ENCODE measurements at places on chromosomes 16 and 17.

DNA sequence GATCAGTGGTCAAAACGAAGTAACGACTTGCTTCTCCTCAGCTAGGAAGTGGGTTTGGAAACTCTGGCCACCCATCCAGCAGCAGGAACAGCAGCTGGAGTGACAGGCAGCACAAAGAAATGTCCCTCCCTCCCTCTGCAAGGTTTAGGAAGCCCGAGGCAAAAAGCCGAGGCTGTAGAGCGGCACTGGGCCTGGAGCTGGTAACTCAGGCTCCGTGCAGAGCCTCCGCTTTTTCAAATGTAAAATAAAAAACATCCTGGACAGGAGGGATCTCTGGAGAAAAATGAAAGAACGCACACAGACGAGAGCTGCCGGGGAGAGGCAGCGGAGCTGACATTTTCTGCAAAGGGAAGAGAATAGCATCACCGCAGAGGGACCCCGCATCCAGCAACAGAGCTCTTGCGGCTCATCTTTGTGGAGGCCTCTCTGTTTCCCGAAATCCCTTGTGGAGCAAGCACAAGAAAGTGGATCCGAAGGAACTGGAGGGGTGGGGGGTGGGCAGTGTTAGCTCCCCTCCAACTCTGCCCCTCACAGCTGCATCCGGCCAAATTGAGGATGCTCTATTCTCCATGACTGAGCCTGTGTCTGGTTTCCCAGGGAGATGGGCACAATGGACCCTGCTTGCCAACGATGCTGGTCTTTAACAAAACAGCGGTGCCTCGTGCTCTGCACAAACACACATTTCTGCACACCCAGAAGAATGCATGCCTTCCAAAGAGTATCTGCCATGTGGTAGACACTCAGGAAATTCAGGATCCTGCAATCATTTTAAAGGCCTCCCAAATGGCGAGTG lies 335.5 kb upstream of the ZFHX3 start:
- DNase-seq, result no peak

- no peak for DNase-seq
Observed at GRCh38 chr17:73331060-73331459, 19.3 kb upstream of the CDC42EP4 start.

DNA sequence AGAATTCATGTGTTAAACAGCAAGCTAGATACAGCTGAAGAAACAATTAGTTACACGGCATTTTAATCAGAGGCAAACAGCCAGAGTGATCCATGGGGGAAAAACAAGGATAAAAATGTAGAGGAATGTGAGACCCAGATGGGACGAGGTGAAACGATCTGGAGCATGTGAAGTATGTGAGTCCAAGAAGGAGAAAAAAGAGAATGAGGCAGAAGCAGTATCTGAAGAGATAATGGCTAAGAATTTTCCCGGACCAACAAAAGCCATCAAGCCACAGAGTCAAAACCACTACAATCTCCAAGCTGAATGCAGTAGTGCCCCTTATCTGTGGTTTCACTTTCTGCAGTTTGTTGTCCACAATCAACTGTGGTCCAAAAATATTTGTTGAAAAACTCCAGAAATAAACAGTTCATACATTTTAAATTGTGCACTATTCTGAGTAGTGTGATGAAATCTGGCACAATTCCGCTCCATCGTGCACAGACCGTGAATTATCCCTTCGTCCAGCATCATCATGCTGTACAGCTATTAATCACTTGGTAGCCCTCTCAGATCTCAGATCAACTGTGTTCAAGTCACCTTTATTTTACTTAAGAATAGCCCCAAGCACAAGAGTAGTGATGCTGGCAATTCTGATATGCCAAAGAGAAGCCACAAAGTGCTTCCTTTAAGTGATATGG lies 18.8 kb downstream of the MYH10 start:
- no peak for DNase-seq

DNA sequence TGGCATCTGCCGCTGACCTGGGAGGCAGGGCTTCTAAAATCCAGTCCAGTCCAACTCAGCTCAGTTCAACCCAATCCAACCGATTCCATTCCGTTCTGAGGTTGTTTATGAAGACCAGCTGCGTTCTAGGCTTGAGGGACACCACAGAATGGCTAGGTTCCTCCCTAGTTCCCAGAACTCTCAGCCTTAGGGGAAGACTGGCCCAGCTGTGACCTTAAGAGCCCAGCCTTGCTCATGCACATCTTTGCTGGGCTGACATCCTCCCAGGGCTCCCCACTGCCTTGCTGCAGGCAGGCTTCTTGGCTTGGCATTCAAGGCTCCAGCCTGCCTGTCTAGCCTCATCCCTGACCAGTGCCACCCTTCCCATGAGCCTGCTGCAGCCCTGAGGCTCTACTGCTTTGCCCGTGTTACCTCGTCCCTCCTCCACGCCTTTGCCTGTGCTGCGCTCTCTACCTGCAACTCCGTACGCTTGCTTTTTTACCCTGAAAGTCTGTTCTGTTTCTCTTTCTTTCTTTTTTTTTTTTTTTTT lies 7.9 kb downstream of the SLC12A3 start:
- no peak for DNase-seq

DNA sequence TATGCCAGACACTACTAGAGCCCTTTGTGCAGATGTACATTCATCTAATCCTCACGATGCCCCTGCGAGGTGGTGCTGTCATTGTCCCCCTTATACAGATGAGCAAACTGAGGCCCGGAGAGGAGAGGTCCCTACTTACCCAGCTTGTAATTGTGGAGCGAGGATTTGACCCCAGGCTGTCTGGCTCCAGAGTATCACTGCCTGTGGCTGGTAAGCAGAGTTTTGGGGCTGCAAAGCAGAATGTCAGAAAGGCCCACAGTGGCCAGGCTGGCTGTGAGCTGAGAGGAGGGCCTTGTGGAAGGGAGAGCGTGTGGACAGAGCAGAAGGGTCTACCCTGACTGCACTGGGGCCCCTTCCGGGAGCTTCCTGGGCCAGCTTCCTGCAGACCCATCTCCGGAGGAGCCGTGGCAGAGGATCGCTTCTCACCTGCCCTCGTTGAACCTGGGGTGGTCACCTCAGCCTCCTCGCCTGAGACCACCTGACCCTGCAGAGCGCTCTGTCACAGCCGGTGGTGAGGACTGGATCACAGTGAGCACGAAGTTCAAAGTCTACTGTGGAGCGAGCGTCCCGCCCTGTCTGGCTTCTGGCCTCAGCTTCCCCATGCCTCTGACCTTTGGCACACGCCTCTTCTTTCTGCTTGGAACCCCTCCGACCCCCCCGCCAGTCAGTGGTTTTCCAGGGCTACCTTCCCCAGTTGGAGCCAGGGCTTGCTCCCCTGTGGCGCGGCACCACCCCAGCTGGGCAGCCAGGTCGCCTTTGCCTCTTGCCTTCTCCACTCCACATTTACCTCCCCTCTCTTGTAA lies 12.1 kb downstream of the CMIP start:
- no peak for DNase-seq

GRCh38 chr17:79395066-79395465 lies 215.8 kb downstream of the RBFOX3 start:
- DNase-seq, result no peak

DNA sequence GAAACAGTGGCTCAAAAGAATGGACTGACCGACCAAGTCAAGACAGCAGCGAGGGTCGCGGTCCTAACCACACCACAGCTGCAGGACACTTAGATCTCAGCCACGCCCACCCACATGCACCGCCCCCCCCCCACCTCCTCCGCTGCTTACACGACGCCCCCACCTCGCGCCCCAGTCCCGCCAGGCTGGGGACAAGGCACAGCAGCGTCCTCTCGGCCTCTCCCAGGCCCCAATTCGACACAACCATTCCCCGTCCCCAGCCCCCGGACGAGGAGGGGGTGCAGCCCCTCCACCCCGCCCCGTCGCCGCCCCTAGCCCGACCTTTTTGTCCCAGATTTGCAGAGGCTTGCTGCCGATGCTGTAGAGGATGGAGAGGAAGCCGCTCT lies 477 bp downstream of the CFAP20 start:
- DNase-seq, result no peak
